Endothelial cell of umbilical vein (primary cell): ENCODE measurements at places on chromosomes 5 and 9. TPM values are rescaled to one million over a fixed set of nuclear protein-coding genes. Genes with fewer than 3 reads are reported as not detected.

- no peak for DNase-seq
- no peaks in the 10 kb centered on the region for H3K27me3 ChIP-seq
- H3K4me1 ChIP-seq = no peaks in the 10 kb centered on the region
Measured at GRCh38 chr9:109593612-109594011, 95.5 kb upstream of the PTPN3 start.

GRCh38 chr9:20242510-20243189 is 379.6 kb downstream of the MLLT3 start:
- no peaks in the 10 kb centered on the region for H3K36me3 ChIP-seq
- DNase-seq = no peak
- H3K4me1 ChIP-seq = no peaks in the 10 kb centered on the region
- no peaks in the 10 kb centered on the region for H3K27me3 ChIP-seq
- H3K4me3 ChIP-seq = no peak overlapping the region

GRCh38 chr5:92939428-92939827 is 641.6 kb downstream of the NR2F1-AS1 start:
- H3K4me1 ChIP-seq = peaks cover 5% of the 10 kb centered on the region
- no peak overlapping the region for H3K4me3 ChIP-seq
- H3K27ac ChIP-seq = no peak overlapping the region
- H3K36me3 ChIP-seq = no peaks in the 10 kb centered on the region
- H3K27me3 ChIP-seq = no peaks in the 10 kb centered on the region
- peak; percentile 57 for DNase-seq

DNA sequence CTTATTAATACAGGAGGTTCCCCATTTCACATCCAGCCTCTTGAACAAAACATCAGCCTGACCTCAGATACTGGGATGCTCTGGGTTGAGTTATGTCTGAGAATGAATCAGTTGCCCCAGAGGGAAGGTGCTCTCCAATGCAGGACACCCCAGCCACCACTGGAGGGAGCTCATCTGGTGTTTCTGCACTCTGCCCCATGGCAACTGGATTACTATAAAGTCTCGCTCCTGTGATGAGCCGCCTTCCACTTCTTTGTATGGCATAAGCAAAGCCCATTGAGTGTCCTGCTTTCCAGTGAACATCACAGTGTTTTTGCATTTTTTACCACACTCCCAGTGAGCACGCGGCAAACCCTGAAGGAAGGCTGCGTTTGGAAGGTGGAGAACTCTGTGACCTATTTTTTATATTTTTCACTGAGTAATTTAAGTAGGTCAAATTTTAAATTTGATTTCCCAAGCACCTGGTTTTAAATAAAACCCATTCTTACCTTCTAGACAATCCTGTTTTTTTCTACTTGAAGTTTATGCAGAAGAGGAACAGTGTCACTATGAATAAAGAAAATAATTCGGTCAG is 176.9 kb upstream of the WWC1 start:
- H3K4me3 ChIP-seq = no peak overlapping the region
- no peak overlapping the region for H3K27ac ChIP-seq
- no peaks in the 10 kb centered on the region for H3K27me3 ChIP-seq
- DNase-seq = peak; percentile 12

GRCh38 chr9:114953959-114954358 is 23.6 kb upstream of the TNFSF8 start:
- no peaks in the 10 kb centered on the region for H3K27me3 ChIP-seq
- no peak for DNase-seq
- H3K36me3 ChIP-seq = no peaks in the 10 kb centered on the region
- no peaks in the 10 kb centered on the region for H3K4me1 ChIP-seq
- no peak overlapping the region for H3K27ac ChIP-seq

- DNase-seq = no peak
- no peaks in the 10 kb centered on the region for H3K27me3 ChIP-seq
- no peaks in the 10 kb centered on the region for H3K36me3 ChIP-seq
- no peaks in the 10 kb centered on the region for H3K4me1 ChIP-seq
Measured at GRCh38 chr9:136577941-136578625, 32.2 kb upstream of the NOTCH1 start.

- no peaks in the 10 kb centered on the region for H3K36me3 ChIP-seq
- no peak overlapping the region for H3K4me3 ChIP-seq
- no peaks in the 10 kb centered on the region for H3K4me1 ChIP-seq
- no peak for DNase-seq
Measured at GRCh38 chr9:123753669-123754258, 176.2 kb downstream of the DENND1A start.

GMCL2 gene
- total RNA-seq = not detected in 2 replicates
